ENCODE measurements at places on chromosomes 2 and 18.

- DNase-seq = no peak
Measured at GRCh38 chr18:59743566-59743965, 46.3 kb upstream of the CCBE1 start.

- DNase-seq = no peak
Measured at GRCh38 chr18:12911929-12912703, 28.1 kb upstream of the PTPN2 start.

GRCh38 chr2:42317486-42317885 lies 43.5 kb downstream of the COX7A2L start:
- DNase-seq = no peak

DNA sequence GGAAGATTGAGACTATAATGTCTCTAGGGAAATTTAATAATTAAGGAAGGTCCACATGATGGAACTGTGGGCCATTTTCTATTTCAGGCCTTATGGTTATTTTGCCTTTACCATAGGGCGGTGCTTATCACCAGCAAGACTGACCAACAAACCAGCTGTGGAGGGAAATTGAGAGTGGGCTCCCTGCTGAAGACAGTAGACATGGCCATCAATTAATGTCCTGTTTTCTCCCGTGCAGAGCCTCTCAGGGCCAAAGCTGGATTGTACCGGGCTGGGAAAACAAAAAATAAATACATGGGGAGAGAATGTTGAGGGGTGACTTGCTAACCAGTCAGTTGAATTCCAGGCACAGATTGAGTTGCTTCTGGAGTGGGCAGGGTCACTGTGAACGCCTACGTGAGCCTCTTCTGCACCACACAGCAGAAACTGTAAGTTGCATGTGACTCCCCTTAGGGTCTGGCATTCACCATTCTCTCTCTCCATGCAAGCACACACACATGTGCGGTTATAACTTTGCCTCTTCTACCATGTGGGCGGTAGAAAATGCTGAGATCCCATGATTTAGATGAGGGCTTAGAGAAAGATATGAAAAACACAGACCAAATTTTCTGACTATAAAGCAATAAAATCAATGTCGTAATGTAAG lies 128.5 kb downstream of the COPS8 start:
- no peak for DNase-seq

- peak; percentile 45 for DNase-seq
Measured at GRCh38 chr2:1153920-1154319, 203.3 kb downstream of the SNTG2 start.

DNA sequence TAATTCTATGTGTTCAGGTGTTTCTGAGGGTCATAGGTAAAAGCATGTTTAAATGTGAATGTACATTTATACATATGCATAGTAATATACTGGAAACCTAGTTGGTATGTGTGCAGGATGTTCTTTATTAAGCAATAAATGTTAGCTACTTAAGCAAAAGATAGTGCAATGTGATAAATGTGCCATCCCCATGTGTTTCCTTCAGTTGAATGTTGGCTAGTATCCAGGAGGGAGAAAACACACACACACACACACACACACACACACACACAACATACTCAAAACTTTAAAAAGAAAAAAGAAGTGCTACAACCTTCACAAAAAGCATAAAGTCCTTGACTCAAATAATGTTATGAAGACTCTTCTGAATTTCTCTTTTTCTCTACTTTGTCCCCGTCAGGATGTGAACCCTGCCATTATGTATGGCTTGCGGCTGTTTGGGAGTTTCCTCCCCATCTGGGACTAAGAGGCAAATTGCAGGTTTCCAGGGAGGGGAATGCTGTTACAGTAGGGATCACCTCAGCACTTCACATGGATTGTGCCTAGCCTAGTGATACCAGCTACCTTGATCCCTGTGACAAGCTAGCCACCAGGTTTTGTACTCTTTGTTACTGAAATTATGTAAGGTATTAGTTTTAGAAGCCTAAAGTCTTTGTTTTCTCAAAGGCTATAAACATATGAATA lies 82.6 kb downstream of the IKZF2 start:
- DNase-seq = no peak

DNA sequence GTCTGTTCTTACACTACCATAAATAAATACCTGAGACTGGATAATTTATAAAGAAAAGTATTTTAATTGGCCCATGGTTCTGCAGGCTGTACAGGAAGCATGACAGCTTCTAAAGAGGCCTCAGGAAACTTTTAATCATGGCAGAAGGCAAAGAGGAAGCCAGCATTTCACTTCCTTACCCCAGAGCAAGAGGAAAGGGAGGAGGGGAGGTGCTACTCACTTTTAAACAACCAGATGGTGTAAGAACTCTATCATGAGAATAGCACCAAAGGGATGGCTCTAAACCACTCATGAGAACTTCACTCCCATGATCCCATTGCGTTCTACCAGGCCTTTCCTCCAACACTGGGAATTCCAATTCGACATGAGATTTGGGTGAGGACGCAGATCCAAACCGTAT lies 344.4 kb upstream of the SLC39A10 start:
- DNase-seq = no peak

DNA sequence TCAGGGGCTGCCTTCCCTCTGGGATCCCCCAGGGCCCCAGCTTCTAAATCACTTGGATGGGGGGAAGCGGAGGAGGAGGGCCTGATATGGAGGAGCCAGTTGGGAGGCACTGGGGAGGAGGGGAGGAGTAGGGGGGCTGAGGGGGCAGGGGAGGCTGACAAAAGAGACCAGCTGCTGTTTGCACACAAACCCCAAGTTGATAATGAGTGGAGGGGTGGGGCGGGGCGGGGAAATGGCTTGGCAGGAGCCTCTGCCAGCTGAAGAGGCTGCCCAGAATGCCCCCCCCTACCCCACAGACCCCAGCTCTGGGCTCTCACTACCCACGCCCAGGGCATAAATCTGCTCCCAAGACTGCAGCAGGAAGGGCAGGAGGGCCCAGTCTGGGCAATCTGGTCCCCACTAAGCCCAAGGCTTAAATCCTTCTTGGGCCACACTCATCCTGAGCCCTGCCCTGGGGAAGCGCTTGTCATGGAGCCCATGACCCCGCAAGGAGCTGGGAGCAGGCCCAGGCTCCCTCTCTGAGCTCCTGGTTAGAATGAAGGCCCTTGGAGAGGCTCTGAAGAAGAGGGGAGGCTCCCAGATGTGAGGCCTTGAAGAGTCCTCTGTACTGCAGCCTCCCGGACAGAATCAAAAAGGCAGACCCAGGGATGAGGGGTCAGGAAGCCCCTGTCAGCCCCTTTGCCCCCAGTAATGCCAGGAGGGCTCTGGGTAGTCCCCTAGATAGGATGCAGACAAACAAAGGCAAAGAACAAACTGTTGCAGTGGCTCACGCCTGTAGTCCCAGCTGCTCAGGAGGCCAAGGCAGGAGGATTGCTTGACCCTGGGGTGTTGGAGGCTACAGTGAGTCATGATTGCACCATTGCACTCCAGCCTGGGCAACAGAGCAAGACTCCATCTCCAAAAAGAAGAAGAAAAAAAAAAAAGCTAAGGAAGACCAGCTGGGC lies 24.8 kb upstream of the PTMA start:
- no peak for DNase-seq

DNA sequence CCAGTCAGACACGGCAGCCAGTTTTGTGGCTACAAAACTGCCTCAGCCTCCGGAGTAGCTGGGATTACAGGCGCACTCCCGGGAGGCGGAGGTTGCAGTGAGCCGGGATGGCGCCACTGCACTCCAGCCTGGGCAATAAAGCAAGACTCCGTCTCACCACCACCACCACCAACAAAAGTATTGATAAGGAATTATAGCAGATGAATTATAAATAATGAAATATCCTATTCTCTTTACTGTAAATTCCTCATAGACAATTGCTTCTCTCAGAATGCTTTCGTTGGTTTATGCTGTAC lies 1.4 kb upstream of the FAM161A start:
- no peak for DNase-seq

DNA sequence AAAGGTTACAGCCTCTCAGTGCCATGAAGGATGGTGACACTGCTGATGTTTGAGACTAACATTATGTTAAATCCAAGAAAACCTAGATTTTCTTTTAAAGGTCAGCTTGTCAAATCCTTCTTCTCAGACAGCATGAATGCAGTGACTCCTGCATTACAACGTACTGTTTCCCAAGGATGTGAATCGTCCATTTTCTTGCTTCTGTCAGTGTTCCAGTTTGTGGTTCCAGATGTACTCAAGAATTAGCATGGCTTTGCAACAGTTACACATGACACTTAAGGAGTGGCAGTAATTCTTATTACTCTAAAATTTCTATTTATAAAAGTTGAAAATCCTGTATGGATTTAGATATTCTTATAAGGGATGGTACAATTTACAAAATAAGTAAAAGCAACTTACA lies 1.5 kb upstream of the TTC39C start:
- DNase-seq = no peak

DNA sequence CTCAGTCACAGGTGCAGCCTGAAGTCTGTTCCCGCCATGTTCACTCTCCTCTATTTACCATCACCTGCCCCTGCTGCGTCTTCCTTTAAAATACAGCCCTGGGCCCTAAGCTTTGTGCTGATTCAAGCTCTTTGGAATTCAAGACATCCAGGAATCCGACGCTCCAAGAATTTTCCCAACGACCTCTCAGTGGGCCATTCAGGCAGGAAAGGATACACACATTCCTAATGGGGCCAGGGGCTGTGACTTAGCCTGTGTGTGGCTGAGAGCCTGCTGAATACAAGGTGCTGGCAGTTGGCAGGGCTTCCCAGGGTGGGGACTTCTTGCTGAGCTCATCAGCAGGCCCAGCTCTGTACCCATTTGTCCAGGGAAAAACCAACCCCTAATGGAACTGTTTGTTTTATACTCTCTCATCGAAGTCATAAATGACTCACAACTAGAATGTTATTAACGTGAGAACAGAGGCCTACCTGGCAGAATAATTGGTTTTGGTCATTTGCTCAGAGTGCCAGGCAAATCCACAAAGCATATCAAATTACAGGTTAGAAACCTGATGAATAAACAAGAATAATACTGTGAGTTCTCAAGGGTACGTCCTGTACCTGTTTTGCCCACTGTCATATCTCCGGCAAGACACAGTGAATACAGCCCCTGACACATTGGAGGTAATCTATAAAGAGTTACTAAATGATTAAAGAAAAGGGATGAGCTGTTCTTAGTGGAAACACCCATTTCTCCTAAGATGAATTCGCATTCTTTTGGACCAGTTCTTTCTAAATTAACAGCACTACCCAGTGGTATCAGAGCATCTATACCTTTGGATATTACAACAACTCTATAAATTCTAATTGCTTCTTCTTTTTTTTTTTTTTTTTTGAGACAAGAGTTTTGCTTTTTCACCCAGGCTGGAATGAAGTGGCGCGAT lies 12.6 kb upstream of the KCMF1 start:
- DNase-seq = peak; percentile 53

DNA sequence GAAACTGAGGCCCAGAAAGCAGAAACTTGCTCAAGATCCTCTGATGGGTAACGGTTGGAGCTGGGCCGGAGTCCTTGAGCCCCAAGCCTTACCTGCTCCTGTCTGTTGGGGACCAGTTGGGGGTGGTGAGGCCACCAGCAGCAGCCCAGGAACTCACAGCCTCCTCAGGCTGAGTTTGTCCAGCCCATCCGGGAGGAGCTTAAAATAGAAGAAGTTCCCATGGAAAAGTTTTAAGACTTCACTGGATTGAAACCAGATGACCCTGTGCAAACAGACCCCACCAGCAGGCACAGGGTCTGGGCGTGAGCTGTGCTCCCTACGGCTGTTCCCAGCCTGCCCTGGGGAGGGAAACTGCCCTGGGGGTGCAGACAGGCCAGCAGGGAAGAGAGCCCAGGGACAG lies 40.6 kb upstream of the FOSL2 start:
- no peak for DNase-seq

DNA sequence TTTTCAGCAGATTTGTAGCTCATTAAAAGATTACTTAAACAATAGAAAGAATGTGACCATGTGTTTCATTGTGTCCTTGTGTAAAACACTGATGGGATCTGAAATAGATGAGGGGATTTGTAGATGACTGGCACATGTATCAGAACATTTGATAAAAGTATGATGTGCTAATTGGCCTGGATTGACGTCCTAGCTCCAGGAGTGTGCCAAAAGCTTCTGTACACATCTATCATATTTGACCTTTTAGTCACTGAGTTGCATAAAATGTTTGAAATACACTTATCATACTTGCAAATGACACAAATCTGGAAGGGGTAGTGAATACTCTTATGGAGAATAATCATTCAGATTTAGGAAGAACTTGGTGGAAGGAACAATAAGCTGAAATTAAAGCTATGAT lies 778.5 kb downstream of the ERBB4 start:
- DNase-seq = no peak

- no peak for DNase-seq
Measured at GRCh38 chr2:1556776-1557466, 143.7 kb downstream of the TPO start.

DNA sequence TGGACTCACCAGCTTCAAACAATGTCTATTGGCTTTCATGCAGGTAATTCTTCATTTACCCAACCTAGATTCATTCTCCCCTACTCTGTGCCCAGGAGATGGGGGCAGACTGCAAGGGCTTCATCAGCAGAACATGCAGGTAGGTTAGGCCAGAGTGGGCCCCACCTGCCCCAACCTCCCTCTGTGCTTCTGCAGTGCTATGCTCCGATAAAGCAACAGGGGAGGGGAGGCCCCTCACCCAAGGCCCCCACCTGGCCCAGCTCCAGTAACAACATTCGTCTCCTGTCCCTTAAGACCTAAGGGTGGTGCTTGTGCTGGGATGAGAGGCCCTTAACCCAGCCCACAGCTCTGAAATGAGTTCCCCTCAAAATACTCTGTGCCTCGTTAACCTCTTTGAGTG lies 16.7 kb upstream of the GYPC start:
- no peak for DNase-seq

DNA sequence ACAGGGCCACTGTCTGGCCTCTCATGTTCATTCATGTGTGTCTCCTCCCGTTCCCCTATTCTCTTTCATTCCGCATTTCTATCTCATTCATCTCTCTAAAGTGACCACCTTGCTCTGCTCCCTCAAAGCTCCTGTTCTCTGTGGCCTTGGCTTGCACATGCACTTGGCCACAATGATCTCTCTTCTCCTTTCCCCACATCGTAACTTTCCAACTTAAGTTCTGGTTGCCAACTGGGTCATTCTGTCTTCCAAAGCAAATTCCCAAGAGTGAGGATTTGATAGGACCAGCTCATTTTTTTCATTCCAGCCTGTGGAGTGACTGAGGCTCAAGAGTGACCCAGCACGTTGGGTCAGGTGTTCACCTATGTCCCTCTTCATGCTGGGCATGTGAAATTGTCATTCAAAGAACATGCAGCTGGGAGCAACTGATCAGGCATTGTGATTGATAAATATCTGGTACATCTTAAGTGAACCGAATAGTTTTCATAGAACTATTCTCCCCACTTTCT lies 14.3 kb upstream of the ITGA6 start:
- no peak for DNase-seq

- DNase-seq = no peak
Measured at GRCh38 chr2:160220545-160221009, 20.5 kb upstream of the ITGB6 start.

DNA sequence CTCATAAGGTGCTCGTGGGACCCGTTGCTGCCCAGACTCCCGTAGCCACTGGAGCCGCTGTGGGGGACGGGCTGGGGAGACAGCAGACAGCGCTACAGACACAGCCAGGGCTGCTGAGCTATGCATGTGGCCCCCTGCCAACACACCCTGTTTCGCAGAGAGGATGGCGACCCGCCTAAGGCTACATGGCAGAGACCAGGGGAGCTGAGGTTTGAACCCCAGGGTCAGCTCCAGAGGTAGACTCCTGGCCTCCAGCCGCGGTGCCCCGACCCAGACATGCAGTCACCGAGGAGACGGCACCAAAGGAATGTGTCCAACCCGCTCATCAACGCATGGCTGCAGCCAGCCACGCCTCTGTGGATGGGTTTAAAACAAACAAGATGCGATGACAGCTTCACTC lies 21.0 kb upstream of the HES6 start:
- DNase-seq = no peak

All from colonic mucosa (tissue), 4 donors.